RKO (cell line): ENCODE measurements at places on chromosomes 4 and X.

DNA sequence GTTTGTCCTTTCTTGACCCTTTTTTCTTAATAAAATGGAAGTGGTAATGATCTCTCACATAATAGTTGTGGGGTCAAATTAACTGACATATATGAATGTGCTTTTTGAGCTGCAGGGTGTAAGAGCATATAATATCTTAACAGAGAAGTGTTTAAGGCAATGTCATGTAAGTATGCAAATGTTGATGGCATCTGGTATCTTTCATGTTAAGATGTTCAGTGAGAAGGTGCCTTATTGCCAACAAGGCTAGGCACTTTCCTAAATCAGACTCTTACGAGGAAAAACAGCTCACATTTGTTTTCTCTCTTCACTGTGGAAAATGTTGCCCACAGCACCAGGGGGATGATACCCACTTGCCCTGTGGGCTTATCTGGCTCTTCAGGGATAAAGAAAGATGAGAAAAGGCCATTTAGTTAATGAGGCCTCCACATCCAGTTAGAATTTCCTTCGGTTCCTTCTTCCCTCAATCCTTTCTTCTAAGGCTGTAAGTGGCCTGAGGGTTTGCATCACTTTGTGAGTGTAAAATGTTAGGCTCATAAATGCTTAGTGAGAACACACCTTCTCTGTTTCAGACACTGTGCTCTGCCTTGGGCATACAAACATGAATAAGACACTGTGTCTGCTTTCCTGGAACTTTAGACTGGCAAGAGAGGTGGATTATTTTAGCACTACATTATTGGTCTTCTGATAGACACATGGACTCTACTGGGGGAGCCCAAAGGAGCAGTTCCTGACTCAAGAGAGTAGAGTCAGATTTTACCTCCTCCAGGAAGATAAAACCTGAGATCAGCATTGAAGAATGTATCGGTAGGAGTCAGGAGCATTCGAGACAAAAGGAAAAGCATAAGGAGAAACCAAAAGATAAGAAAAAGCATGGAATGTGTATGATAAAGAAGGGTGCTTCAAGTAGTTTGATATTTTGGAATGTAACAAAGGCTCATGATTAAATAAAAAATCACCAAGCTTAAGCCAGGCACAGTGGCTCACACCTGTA, 135.5 kb downstream of the SOWAHB start:
- no peak for DNase-seq

DNA sequence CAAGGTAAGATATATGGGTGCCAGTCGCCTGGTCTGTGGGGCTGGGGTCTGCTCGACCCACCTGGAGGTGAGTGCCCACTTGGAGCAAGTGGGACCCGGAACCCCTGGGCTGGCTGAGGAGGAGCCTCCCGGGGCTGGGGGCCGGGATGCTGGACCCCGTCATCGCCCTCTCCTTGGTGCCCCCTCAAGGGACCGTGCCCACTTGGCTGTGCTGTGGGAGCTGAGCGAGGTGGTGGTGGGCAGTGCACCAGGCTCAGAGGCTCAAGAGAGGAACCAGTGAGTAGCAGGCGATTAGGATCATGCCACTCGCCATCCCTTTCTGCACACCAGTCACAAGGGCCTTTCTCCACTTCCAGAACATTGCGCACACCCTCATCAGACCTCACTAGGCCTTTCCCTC, 203.8 kb upstream of the PSAPL1 start:
- no peak for DNase-seq

GRCh38 chrX:118974088-118974907, at the start of gene LONRF3:
Gene LONRF3, plus strand, starts transcription at chrX:118974618. Its CDS starts 163 bp downstream, at chrX:118974781.
- DNase-seq, result peak; percentile 73

GRCh38 chr4:109548655-109549054, 11.4 kb upstream of the MCUB start:
- DNase-seq, result peak; percentile 61

GRCh38 chrX:150648296-150648940, 44.8 kb upstream of the MTMR1 start:
- no peak for DNase-seq

GRCh38 chrX:64182208-64182607, 23.3 kb downstream of the AMER1 start:
- DNase-seq, result no peak

DNA sequence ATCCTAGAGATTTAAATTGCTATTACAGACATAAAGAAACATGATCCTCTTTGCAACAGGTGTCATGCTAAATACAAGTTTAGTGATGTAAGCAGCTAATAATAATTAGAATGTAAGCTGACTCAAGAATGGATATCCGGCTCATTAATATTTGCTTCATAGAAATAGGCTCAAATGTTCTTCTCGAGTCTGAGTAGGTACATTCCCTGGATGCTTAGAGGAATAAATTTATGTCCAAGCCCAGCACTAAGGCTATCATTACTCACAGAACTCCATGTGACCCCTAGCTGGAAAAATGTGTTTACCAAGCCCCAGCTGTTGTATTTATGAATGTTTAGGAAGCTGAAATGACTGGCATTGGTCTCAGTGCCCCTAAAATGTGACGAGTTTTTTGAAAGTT, 87.6 kb upstream of the TSPAN7 start:
- no peak for DNase-seq

- DNase-seq, result no peak
Observed at GRCh38 chrX:153884136-153884535, 1.8 kb downstream of the L1CAM start.

DNA sequence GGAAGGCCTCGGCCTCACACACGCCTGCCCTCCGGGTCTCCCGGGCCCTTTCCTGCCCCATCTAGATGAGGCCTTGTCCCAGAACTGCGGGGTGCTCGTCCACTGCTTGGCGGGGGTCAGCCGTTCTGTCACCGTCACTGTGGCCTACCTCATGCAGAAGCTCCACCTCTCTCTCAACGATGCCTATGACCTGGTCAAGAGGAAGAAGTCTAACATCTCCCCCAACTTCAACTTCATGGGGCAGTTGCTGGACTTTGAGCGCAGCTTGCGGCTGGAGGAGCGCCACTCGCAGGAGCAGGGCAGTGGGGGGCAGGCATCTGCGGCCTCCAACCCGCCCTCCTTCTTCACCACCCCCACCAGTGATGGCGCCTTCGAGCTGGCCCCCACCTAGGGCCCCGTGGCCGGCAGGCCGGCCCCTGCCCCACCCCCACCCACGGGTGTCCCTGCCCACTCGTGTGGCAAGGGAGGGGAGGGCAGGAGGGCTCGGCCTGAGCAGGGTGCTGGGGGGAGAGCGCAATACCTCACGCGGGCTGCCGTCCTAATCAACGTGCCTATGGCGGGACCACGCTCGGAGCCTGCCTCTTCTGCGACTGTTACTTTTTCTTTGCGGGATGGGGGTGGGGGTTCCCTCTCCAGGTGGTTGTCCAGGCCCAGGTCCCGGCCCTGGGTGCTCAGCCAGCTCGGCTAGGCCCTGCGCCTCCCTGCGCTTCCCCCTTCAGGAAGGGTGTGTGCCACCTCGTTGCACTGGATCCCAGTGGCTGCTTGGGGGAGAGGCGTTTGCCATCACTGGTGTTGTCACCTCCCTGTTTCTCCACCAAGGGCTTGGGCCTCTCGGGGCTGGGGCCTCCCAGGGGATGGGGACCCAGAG, 3.1 kb downstream of the DUSP9 start:
- no peak for DNase-seq
